Activated CD4-positive, alpha-beta memory T cell treated with anti-CD3 and anti-CD28 coated beads for 36 hours (primary cell): ENCODE measurements at places on chromosomes 3 and 15.

- no peak for DNase-seq
Observed at GRCh38 chr3:11364181-11364580, 92.0 kb downstream of the ATG7 start.

GRCh38 chr15:35211240-35211902 lies 126.3 kb upstream of the NANOGP8 start:
- no peak for DNase-seq

- peak; percentile 96 for DNase-seq
Observed at GRCh38 chr3:28241221-28242160, at the start of gene CMC1. Gene CMC1 (plus strand): TSS chr3:28241619. CDS start chr3:28241794, 175 bp downstream.

DNA sequence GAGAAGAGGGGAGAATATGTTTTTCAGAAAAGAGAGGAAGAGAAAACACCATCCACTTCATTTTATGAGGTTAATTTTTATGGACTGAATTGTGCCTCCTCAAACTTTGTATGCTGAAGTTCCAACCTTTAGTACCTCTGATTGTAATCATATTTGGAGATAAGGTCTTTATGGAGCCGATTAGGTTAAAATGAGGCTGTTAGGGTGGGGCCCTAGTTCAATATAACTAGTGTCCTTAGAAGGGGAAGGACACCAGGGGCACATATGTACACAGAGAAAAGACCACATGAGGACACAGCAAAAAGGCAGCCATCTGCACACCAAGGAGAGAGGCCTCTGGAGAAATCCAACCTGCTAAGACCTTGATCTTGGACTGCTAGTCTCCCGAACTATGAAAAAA lies 38.9 kb upstream of the TCF12 start:
- no peak for DNase-seq

DNA sequence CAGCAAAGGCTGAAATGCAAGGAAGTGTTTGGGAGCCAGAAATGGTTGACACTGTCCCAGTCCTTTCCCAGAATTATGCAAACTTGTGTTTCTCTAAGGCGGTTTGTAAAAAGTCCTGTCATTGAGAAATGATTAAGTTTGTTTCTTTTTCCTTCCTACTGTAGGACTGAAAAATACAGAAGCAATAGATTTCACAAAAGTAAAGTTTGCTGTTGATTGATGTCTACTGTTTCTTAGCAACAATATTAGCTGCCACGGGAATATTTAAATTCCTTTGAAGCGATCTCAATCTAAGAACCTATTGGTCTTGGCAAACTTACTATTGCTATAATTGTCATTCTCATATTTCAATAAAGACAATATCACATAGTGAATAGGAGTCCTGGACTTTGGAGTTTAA lies 100.7 kb upstream of the IL12A start:
- no peak for DNase-seq

DNA sequence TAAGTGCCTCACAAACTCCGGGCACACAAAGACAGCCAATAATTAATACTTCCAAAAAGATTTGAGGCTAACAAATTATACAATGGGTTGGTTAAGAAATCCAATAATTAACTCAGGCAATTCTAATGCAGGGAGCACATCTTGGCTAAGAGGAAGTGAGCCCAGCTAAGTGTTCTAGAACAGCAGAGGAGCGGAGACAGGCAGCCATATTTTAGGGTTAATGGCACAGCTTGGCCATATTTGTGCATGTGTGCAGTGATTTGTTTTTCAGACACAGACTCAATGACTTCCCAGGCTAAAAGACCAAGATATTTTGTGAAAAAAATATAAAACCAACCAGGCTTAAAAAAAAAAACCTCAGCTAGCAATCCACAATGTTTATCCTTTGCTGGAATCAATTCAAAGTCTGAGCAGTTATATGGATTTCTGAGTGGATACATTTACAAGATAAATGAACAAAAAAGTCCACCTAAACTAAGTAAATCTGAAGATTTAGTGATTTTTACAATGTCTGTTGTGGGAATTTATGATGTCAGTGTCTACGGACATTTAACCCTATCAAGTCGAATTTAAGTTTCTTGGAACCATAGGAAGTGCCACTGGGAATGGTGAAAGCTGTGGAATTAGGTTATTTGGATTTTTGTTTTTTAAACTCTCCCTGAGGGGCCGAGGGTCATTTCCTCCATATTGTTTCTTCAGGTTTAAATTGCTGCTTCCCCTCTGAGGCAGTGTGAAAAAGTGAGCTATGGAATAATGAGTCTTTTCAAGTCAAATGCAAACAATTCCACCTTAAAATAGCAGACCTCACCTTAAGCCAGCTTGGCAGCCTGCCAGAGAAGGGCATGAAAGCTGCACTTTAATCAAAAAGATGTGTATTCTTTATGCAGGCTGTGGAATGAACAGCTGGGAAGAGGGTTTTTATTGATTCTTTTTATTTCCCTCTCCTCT lies 413.7 kb upstream of the TBL1XR1 start:
- no peak for DNase-seq

DNA sequence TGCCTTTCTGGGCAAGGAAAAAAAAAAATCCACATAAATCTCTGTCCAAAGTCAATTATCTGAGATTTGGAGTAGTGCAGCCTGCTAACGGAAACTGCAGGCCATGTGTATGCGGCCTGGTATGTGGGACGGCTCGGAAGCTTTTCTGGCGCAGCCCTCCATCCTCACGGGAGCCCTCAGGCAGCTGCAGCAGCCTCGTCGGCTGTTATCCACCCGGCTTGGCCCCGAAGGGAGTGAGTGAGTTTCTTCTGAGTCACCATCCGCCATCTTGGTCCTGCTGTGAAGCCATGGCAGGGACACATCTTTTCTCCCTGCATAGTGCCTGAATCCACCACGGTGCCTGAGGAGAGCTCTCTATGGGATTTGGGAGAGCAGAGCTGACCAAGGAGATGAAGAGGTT lies 62.8 kb downstream of the POLR2M start:
- no peak for DNase-seq

DNA sequence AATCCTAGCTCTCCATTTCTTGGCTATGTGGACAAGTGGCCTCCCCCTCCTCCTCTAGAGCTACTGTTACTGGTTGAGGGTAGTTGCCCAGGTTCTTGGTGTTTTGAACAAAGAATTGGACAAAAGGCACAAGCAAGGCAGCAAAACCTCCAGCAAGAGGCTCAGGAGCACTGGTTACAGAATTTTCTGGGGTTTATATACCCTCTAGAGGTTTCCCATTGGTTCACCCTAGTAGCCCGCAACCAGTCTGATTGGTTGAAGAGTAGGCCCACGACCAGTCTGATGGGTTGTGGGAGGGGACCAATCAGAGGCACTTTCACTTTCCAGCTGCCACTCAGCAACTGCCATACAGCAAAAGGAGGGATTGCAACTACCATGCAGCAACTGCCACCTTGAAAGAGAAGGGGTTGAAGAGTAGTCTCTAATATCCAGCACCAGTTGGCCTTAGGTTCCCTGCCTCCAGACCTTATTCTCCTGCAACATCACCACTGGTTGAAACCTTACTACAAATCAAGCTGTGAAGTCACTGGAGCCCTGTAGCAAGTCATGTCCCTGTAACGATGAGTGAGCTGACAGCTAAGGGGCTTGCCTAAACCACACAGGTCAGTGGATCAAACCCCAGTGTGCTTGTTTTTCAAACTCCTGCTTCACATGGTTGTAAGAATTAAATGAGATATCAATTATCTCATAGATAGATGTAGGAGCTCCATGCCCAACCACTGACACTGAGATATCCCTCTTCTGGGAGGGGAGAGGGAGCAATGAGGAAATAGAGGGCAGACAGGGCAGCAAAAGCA lies 2.9 kb upstream of the C15orf39 start:
- peak; percentile 42 for DNase-seq

DNA sequence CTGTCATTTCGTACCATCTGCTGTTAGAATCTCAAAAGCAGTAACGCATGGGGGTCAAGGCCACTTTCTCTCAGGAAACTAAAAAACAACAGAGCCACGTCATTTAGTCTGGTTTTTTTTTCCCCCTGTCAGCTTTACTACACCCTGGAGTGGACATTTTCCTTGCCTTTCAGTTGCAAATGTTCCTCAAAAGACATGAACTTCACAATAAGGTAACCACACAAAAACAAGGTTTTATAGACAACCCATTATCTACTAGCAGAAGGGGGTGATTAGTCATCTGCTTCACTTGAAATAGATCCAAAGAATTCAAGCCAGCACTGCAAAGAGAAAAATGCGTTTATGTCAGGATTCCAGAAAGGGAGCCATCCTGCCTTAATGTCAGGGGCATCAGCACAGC lies 171.8 kb upstream of the CDIN1 start:
- no peak for DNase-seq

GRCh38 chr3:127754411-127755304 lies 67.7 kb downstream of the MGLL start:
- peak; percentile 57 for DNase-seq

DNA sequence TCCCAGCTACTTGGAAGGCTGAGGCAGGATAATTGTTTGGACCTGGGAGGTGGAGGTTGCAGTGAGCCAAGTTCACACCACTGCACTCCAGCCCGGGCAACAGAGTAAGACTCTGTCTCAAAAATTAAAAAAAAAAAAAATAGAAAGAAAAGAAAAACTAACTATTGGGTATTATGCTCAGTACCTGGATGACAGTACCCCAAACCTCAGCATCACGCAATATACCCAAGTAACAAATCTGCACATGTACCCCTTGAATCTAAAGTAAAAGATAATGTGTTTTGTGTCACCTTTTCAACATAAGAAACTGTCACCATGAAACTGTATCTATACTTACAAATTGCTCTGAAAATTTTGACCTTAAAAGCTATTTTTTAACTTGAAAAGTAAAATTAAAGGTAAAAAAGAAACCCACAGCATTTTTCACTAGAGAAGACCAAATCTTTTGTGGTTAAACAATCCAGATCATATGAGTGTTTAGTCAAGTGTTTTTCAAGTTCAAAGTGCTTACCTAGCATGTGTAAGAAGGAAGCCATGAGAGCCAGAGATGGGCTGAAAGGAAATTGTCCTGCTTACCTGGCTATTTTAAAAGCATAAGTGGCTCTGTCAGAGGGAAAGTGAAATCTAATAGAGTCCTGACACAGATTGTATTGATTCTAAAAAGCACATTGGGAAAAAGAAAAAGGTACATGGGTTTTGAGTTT lies 50.5 kb downstream of the MYO1E start:
- DNase-seq: no peak

DNA sequence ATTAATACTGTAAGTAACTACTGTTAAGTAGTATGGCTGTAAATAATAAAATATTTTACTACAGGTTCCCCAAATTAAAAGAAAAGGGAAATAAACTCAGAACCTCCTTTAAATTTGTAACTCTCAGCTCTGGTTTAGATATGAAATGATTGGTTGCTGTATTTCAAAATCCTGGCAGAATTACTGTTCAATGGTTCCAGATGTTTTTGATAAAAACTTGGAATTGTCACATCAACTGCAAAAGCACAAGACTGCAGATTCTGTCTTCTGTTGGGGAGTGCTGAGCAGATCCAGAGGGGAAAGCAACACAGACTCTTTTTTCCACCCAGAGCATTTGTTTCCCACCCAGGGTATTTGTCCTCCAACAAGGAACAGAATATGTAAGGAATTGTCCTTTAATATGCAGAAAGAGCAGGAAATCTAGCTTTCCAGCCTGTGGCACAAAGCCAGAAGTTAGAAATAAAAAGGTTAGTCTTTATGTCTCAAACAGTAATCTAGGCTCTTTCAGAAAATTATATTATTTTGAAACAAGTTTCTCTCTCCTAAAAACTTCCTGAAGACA lies 178.1 kb downstream of the KLHL25 start:
- no peak for DNase-seq

DNA sequence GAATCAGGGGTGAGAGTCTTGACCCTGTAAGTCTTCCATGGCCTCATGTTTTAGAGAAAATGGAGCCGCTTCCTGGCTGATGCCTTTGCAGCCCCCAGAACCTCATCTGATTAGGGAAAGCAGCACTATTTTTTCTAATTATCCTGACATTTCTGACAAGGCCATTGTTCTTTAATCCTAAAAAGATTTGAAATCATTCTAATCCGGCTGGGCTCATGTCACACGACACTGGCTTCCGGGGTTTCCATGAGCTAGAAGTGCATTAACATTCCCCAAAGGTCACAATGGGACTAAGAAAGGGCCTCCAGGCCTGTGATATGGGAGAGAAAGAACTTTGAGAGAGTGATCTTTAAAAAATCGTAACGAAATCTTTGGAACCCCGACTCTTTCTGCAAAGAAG lies 33.1 kb downstream of the RBP2 start:
- no peak for DNase-seq

- DNase-seq: no peak
Observed at GRCh38 chr3:100966807-100967206, 26.4 kb downstream of the ABI3BP start.

GRCh38 chr15:22839046-22839695 lies 705 bp downstream of the NIPA2 start:
- DNase-seq: no peak

GRCh38 chr3:107598926-107599771 lies 76.4 kb downstream of the BBX start:
- DNase-seq: peak; percentile 64

GRCh38 chr15:38864122-38864521 lies 299.5 kb upstream of the RASGRP1 start:
- DNase-seq: no peak

DNA sequence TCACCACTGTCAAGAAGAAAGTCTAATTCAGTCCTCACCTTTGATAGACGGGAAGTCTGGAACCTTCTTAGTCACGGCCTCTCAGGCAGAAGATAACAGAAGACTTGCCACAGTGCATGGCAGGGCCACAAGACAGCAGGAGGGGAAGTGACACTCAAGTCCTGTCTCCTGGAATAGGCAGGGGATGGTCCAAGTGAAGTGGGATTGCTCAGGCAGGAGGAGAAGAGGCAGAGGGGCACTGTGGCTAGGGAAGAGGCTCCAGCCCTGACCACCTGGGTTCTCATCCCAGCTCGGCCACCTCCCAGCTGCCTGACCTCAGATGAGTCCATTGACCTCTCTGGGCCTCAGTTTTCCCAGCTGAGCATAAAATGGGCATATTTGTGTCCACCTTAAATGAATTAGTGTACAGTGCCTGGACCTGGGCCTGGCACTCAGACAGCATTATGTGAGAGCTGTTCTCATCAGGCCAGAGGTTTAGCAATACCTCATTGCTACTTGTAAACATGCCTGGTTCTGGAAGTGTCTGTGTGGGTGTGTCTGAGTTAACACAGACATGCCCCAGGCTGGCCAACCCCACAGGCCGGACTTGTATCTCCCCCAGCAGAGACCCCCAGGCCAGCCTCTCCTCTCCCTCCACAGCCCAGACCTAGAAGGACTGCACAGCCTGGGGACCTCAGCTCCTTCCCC lies 11.5 kb upstream of the PCSK6 start:
- no peak for DNase-seq

DNA sequence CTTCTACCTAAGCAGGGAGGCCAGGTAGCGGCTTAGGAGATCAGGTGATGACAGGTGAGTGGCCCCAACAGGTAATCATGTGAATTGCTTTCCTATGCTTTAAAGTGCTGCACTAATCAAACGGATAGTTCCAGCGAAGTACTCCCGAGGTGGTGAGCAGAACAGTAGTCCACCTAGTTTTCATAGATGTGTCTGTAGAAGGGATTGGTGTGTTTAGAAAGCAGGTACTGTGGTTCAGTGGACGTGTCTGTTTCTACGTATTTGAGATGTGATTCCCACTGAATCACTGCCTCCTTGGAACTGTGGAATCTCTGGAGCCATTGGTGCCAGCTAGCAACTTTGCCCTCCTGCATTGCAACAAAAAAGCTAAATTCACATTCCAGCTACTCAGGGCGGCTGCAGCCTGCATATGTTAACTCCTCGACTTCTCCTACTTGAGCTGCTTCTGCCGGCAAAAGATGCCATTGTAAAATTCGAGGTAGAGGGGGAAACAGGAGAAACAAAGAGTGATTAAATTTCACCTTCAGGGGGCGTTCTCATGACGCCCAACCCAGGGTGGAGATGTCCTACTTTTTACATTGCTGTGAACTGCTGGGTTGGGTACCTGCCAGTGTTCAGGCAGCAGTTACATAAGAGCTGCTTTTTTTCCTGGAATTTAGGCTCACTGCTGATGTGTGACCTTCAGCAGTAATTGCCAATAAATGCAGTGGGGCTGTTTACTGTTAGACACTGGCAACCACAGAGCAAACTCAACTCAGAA lies 227.3 kb downstream of the ITPR1 start:
- peak; percentile 32 for DNase-seq
